ENCODE measurements at places on chromosomes 12 and 14.

GRCh38 chr12:20040831-20041230 lies 327.5 kb upstream of the PDE3A start:
- no peak for DNase-seq

GRCh38 chr14:37116933-37117849 lies 55.2 kb downstream of the SLC25A21 start:
- DNase-seq = no peak

GRCh38 chr12:2510045-2510444 lies 284.7 kb upstream of the FKBP4 start:
- DNase-seq = no peak

GRCh38 chr14:51730098-51730497 lies 78.4 kb downstream of the FRMD6 start:
- DNase-seq = no peak

DNA sequence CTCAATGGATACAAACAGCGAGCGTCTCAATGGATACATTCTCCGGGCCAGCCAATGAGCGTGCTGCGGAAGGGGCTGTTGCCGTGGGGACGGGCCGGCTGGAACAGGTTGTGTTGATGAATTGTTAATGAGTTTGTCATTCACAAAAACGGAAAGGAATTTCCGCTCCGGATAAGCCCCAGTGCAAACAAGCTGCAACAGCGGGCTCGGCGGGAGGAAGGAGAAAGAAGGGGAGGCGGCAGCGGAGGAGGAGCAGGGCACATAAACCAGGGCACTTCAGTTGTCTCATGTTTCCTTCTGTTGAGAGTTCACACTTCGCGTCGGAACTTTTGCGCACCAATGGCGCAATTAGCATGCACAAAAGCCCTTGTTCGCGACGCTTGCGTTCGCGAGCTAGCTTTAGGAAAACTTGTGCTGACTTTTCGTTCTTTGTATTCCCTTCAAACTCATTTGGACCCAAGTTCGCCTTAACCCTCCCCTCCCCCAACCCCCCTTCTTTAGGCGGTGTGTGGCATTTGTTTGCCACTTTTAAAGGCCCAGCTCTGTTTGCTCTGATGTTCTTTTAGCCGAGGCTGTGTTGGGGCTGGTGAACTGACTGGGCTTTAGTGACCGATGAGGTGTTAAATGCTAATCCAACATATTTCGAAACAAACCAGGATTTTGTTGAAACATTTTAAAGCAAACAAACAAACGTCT lies at the start of gene DUSP6:
Gene DUSP6, minus strand, starts transcription at position 10 of the 696 bp plus-strand sequence. CDS start 462 bp downstream, outside the sequence.
- DNase-seq = peak; percentile 89

- no peak for DNase-seq
Measured at GRCh38 chr14:24389226-24389848, 9.5 kb upstream of the NYNRIN start.

Measured in CD4-positive, alpha-beta T cell treated with Interleukin-15 for 4 hours (primary cell).